ENCODE measurements at places on chromosomes 16 and 17. TPM values are rescaled to one million over a fixed set of nuclear protein-coding genes. Genes with fewer than 3 reads are reported as not detected.

The ZNF423 gene
- 16.9 TPM for total RNA-seq

- DNase-seq, result no peak
- no peaks in the 10 kb centered on the region for H3K36me3 ChIP-seq
- peaks cover 11% of the 10 kb centered on the region for H3K4me1 ChIP-seq
- H3K4me3 ChIP-seq, result no peak overlapping the region
Measured at GRCh38 chr17:43928609-43929008, 13.7 kb downstream of the PPY start.

- no peak overlapping the region for H3K4me3 ChIP-seq
- H3K27ac ChIP-seq, result peak overlapping the region; percentile 44
- peaks cover 23% of the 10 kb centered on the region for H3K36me3 ChIP-seq
Measured at GRCh38 chr17:57670769-57671569, 74.1 kb downstream of the CCDC182 start.

GRCh38 chr16:85395913-85396878 lies 216.9 kb upstream of the GSE1 start:
- peaks cover 2% of the 10 kb centered on the region for H3K36me3 ChIP-seq
- no peaks in the 10 kb centered on the region for H3K27me3 ChIP-seq

The RASD1 gene
- total RNA-seq, result 6.8 TPM

DNA sequence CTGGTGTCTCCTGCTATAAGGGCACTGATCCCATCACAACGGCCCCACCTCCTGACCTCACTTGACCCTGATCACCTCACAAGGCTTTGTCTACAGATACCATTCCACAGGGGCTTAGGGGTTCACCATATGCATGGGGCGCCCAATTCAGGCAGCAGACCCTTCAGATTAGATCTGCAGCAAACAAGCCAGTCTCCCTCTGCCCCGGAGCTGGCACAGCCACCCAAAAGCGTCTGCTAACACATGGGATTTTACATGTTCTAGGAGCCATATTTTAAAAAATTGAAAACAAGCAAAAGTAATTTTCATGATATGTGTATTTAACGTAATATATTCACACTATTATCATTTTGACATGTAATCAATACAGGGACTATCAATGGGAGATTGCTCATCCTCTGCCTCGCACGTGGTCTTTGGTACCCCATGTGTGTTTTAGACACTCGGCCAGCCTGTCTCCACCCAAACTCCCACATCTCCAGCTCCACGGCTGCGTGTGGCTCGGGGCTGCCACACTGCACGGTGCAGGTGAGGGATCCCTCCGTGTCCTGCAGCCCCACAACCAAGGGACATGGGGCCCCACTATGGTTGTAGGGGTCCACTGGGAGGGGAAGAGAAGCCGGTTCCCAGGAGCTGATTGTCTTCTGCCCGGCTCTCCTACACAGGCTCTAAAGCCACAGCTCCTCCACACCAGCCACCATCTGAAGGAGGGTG lies 107.6 kb downstream of the RBFOX3 start:
- no peaks in the 10 kb centered on the region for H3K27me3 ChIP-seq
- H3K36me3 ChIP-seq, result peaks cover 9% of the 10 kb centered on the region
- no peak overlapping the region for H3K27ac ChIP-seq
- DNase-seq, result no peak
- peaks cover 16% of the 10 kb centered on the region for H3K4me1 ChIP-seq

DNA sequence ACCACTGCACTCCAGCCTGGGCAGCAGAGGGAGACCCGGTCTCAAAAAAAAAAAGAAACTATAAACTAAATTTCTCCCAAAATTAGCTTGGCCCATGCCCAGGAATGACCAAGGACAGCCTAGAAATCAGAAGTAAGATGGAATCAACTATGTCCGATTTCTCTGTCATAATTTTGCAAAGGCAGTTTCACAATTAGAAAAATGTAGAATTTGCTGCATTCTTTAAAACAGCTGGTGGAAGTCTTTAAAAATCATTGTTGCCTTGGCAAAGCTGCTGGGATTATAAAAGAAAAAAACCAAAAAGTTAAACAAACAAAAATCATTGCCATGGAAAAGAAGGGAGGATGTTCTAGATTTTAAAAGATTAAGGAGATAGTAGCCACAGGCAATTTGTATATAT lies 32.4 kb downstream of the WWP2 start:
- H3K27ac ChIP-seq, result no peak overlapping the region
- no peak for DNase-seq
- no peaks in the 10 kb centered on the region for H3K27me3 ChIP-seq
- peaks cover 7% of the 10 kb centered on the region for H3K36me3 ChIP-seq
- peaks cover 3% of the 10 kb centered on the region for H3K4me1 ChIP-seq

DNA sequence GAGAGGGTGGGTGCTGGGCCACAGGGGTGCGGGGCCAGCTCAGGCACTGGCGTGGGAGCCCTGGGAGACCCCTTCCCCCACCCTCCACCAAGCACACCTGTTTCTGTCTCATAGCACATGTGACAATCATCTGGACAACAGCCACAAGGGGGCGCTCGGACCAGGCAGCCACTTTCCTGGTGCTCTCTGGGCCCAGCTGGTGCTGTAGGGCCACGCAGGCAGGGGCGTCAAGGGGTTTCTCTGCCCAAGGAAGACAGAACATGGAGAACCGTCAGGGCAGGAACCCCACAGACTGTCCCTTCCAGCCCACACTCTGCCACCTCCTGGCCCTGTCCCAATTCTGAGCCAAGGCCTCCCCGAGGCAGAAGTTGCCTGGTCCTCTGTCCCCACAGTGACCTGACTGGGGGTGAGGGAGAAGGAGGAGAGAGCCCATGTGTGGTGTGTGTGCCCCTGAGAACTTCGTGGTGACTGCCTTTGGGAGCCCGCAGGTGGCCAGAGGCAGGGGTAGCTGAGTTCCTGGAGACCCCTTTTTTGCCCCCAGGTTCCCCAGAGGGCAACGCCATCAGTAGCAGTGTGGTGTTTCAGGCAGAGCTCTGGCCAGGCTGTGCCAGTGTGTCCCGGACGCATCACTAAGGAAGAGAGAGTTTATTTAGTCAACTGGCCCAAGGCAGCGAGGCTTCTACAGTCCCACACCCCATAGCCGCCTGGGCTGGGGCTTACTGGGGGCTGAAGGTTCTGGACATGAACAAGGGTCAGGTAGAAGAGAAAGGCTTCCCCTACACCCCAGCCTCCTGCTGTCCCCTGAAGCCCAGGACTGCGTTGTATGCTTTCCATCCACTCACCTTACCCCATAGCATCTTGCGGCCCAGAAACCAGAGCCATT lies 3.1 kb upstream of the SETD6 start:
- H3K27me3 ChIP-seq, result no peaks in the 10 kb centered on the region
- no peak overlapping the region for H3K4me3 ChIP-seq
- peaks cover 25% of the 10 kb centered on the region for H3K4me1 ChIP-seq

DNA sequence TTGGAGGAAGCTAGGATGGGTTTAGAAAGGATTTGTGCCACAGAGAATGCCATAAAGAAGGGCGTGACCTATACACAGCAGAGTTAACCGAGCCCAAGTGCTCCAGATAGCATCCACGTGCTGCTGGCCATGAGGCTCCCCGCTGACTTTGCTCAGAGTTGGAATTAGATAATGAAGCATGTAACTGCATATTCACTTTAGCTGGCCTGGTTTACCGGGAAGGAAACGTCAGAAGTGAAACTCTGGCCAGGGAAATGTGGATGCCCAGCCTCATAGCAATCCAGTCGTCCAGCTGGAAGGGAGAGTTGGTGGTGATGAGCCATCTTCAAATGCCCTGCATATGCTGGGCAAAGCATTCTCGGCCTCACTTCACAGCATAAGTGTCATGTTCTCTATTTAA lies 6.1 kb downstream of the KRT35 start:
- H3K4me3 ChIP-seq, result no peak overlapping the region
- H3K27me3 ChIP-seq, result no peaks in the 10 kb centered on the region
- no peaks in the 10 kb centered on the region for H3K36me3 ChIP-seq
- no peaks in the 10 kb centered on the region for H3K4me1 ChIP-seq

- peaks cover 36% of the 10 kb centered on the region for H3K4me1 ChIP-seq
- peaks cover 33% of the 10 kb centered on the region for H3K36me3 ChIP-seq
- no peaks in the 10 kb centered on the region for H3K27me3 ChIP-seq
- no peak overlapping the region for H3K27ac ChIP-seq
- no peak for DNase-seq
Measured at GRCh38 chr17:17070931-17071330, 28.7 kb downstream of the MPRIP start.

DNA sequence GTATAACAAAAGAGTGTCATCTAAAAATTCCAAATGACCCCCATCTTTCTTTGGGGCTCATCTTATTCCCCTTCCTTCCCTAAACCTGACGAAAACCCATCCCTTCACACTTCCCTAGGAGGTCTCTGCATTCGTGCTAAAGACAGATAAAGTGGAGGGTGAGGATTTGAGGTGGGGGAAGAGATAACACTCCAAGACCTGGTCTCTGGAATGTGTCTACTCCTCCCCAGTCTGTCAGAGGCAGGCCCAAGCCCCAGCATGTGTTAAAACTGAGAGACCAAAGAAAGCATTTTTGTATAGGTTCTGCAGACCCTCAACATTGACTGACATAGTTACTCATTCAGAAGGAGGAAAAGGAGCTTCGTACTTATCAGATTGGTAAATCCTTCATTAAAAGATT lies 11.0 kb upstream of the LHX1 start:
- peaks cover 61% of the 10 kb centered on the region for H3K27me3 ChIP-seq
- H3K36me3 ChIP-seq, result no peaks in the 10 kb centered on the region
- no peak overlapping the region for H3K27ac ChIP-seq

GRCh38 chr17:73148540-73149334 lies 16.1 kb upstream of the SSTR2 start:
- no peak overlapping the region for H3K27ac ChIP-seq
- no peak overlapping the region for H3K4me3 ChIP-seq
- no peaks in the 10 kb centered on the region for H3K27me3 ChIP-seq
- DNase-seq, result no peak
- H3K4me1 ChIP-seq, result peaks cover 4% of the 10 kb centered on the region

GRCh38 chr16:71357681-71358080 lies 842 bp upstream of the CALB2 start:
- no peak overlapping the region for H3K27ac ChIP-seq
- H3K4me1 ChIP-seq, result peaks cover 17% of the 10 kb centered on the region
- no peaks in the 10 kb centered on the region for H3K36me3 ChIP-seq
- DNase-seq, result no peak

- H3K27ac ChIP-seq, result peak overlapping the region; percentile 69
- no peaks in the 10 kb centered on the region for H3K27me3 ChIP-seq
Measured at GRCh38 chr17:65564793-65565192, 3.3 kb upstream of the AXIN2 start.

The CACNG3 gene
- total RNA-seq, result 1.9 TPM

DNA sequence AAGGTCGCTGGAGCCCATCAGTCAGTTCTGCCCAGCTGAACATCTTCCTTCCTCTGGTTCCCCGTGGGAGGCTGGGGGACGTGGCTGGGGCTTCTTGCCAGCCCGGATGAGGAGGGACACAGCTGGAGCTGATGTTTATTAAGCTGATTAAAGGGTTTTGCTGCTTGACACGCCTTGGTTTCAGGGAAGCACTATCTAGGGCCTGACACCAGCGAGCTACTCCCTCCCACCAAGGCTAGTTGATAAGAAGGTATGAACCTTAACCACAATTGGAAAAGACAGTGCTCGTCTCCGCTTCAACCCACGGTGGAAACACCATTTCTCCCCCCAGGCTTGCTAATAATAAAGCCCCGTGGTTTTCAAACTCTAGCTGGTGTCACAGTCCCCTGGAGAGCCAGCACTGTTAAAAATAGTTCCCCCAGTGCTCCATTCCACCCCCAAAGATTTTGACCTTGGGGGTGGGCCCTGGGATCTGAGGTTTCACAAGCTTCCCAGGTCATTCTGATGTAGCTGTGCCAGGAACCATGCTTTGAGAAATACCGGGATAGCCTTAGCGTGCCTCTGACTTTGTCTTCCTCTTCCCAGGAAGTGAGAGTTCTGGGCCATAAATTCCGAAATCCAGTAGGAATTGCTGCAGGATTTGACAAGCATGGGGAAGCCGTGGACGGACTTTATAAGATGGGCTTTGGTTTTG lies 5.5 kb downstream of the DHODH start:
- peaks cover 7% of the 10 kb centered on the region for H3K4me1 ChIP-seq
- H3K4me3 ChIP-seq, result no peak overlapping the region
- H3K36me3 ChIP-seq, result peaks cover 25% of the 10 kb centered on the region
- H3K27ac ChIP-seq, result no peak overlapping the region
- no peak for DNase-seq
- no peaks in the 10 kb centered on the region for H3K27me3 ChIP-seq

The ZG16 gene
- not detected for total RNA-seq

- H3K4me3 ChIP-seq, result no peak overlapping the region
- H3K27ac ChIP-seq, result no peak overlapping the region
- H3K36me3 ChIP-seq, result no peaks in the 10 kb centered on the region
- no peak for DNase-seq
- no peaks in the 10 kb centered on the region for H3K27me3 ChIP-seq
- H3K4me1 ChIP-seq, result peaks cover 11% of the 10 kb centered on the region
Measured at GRCh38 chr17:72898725-72899124, 193.8 kb downstream of the SLC39A11 start.

- H3K36me3 ChIP-seq, result peaks cover 6% of the 10 kb centered on the region
- H3K4me3 ChIP-seq, result peak overlapping the region; percentile 69
- H3K27me3 ChIP-seq, result no peaks in the 10 kb centered on the region
- H3K4me1 ChIP-seq, result peaks cover 48% of the 10 kb centered on the region
- DNase-seq, result no peak
- H3K27ac ChIP-seq, result peak overlapping the region; percentile 57
Measured at GRCh38 chr16:90023078-90023447, 3.8 kb upstream of the DBNDD1 start.

GRCh38 chr16:78882751-78883150 lies 717.8 kb downstream of the MAF start:
- no peaks in the 10 kb centered on the region for H3K36me3 ChIP-seq
- no peak for DNase-seq
- H3K27ac ChIP-seq, result no peak overlapping the region

DNA sequence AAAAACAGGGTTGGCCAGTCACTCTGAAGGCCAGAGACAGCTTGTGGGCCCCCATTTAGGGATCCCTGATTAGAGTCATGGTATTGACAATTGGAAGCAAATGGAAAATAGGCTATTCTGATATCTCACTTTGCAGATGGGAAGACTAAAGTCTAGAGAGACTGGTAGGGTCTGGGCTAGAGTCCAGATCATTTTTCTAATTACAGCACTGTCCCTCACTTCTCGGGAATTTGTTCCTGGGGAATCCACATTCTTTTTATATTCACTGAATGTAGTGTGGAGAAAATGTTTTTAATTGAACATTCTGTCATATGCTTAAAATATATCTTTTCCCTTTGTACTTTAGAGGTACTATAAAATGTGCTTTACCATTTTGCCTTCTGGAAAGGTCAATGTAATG lies 1.1 kb downstream of the KATNIP start:
- peaks cover under 1% of the 10 kb centered on the region for H3K36me3 ChIP-seq
- no peak overlapping the region for H3K27ac ChIP-seq
- peaks cover 20% of the 10 kb centered on the region for H3K4me1 ChIP-seq
- no peak overlapping the region for H3K4me3 ChIP-seq
- DNase-seq, result no peak

DNA sequence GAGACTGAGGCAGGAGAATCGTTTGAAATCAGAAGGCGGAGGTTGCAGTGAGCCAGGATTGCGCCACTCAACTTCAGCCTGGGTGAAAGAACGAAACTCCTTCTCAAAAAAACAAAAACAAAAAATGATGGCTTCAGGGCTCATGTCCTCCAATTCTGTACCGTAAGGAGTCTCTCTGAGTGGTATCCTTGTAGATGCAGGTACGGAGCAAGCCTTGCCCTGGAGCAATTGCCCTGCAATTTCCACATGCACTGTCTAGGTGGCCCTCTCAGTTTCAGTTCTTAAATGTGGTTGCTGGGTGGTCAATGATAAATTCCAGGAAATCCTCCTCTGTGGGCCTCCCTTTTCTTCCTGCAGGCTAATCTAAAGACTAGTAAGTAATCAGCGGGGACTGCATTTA lies 10.6 kb downstream of the TMEM238L start:
- no peaks in the 10 kb centered on the region for H3K27me3 ChIP-seq
- H3K4me1 ChIP-seq, result peaks cover 19% of the 10 kb centered on the region
- no peaks in the 10 kb centered on the region for H3K36me3 ChIP-seq

GRCh38 chr16:57575468-57576277 lies 33.2 kb downstream of the ADGRG5 start:
- no peak overlapping the region for H3K4me3 ChIP-seq
- no peak overlapping the region for H3K27ac ChIP-seq
- peaks cover under 1% of the 10 kb centered on the region for H3K36me3 ChIP-seq
- peaks cover 13% of the 10 kb centered on the region for H3K4me1 ChIP-seq
- H3K27me3 ChIP-seq, result no peaks in the 10 kb centered on the region

The MILR1 gene
- 8.8 TPM for total RNA-seq
